GM13976 (cell line): ENCODE measurements at places on chromosomes 1 and 21.

GRCh38 chr1:193058529-193059281 is 455 bp downstream of the UCHL5 start:
- peak; percentile 75 for DNase-seq

GRCh38 chr21:42423685-42424084 is 20.0 kb downstream of the UBASH3A start:
- DNase-seq = no peak

DNA sequence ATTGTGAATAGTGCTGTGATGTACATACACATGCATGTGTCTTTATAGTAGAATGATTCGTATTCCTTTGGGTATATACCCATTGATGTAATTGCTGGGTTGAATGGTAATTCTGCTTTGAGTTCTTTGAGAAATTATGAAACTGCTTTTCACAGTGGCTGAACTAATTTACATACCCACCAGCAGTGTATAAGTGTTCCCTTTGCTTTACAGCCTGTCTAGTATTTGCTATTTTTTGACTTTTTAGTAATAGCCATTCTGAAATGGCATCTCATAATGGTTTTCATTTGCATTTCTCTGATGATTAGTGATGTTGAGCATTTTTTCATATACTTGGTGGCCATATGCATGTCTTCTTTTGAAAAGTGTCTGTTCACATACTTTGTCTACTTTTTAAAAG is 54.5 kb upstream of the FAM78B start:
- DNase-seq = no peak

- no peak for DNase-seq
Observed at GRCh38 chr21:43984905-43985689, 27.0 kb upstream of the TRAPPC10 start.

DNA sequence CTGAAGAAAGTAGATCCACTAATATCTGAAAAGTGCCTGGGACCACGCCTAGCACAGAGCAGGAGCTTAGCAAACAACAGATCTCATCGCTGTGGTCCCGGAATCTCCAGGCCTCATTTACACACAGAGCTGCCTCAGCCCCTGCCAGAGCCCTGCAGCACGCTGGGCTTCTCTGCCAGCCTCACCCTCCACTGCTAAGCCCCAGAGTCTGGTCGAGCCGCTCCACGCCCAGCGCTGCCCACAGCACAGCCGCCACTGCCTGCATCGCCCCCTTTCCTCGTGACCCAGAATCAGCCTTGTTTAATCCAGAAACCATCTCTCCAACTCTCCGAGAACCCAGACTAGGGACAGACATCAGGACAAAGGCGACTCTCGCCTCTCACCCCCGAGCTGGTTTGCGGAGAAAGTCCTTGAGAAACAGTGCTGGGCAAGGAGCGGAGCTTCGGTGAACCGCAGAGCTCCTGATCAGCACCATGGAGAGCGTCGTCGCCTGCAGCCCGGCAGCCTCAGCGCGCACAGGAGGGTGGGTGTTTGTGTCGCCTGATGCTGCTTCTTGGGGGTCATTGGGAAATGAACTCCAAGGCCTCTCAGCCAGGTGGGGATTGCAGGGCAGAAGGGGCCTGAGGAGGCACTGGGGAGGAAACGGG is 145.1 kb downstream of the NPHP4 start:
- no peak for DNase-seq
